ENCODE measurements at places on chromosomes 7 and 10.

DNA sequence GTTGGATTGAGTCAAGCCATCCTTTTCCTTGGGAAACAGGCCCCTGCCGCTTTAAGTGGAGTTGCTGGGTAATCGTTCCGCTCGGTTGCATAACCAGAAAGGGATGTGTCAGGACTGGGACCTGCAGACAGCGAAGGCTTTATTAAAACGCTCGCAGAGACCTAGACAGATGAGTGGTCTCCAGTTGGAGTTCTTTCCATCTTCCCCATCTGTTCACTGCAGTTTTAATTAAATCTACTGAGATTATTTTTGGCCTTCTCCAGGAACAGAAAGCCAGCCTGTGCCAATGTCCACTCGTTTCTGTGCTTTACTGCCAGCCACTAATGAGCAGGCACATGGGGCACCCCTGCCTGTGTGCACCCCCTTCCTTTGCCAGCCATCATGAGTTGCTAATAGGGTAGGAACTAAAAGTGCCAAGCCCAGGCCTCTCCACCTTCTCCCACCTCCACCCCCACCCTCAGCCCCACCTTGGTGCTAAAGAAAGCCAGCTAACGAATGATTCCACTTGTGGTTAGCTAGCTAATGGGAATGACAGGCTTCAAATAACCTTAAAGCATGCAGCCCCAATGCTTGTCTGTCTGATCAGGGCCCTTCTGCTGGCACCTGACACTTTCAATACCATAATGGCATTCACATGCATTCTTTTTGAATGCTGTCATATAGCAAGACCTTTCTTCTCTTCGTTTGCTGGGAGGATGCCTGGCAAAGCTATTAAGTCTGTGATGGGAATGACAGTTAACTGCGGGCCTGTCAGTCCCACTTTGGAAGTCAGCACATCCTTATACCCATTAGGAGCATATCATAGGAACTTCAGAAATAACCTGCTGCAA, 556.8 kb upstream of the GALNT17 start:
- no peak for DNase-seq

DNA sequence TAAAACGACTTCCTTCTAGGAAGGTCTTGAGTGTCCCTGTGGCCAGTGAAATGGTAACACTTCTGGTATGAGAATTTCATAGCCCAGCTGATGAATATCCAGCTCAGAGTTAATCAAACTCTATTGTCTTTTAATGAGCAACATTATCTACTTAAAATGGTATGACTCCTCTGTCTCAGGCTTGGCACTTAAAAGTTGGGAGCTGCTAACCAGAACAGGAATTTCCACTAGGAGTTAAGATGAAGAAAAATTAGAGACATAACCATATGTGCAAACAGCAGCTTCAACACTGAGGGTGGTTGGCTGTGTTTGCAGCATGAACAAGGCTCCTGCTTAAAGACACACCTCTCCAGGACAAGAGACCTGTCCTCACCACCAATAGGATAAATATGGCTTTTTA, 46.8 kb downstream of the CH25H start:
- no peak for DNase-seq

GRCh38 chr10:13536674-13537366, 8.0 kb upstream of the BEND7 start:
- no peak for DNase-seq

- no peak for DNase-seq
These were observed 16.7 kb upstream of the CFAP46 start for GRCh38 chr10:132958883-132959558.

- no peak for DNase-seq
These were observed 94.9 kb downstream of the TMEM130 start for GRCh38 chr7:98774884-98775283.

- DNase-seq: no peak
These were observed 1.8 kb downstream of the EBF3 start for GRCh38 chr10:129962031-129962871.

DNA sequence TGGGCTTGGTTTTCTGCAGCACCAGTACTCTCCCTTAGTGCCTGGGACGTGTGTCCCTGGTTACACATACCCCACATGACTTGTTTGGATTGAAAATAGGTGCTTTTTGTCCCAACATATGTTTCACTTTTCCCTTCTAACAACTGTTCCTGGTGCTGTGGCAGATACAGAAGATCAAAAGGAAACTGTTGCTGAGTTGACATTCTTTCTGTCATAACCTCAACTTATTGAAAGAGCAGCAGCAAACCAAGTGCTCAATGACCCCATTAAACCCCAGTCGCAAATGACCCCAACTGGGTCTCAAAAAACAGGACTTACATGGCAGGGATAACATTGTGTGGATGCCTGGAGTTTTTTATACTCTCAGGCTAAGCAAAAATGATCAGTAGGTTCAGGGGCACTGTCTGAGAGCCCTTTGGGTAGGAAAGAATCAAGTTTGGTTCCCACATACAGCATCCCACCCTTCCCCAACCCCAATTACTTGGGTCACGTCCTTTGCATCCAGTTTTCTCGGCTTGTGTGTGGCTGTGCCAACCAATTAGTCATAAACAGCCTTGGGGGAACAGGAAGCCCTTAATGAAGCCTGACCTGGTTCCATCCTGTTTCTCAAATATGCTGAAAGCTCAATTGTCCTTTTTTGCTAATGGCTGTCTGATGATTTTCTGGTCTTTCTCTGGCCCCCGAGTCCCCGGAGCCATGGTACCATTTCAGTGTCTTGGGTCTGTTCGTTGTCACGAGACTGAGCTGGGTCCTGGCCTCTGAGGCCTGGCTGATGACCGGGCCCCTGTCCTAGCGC, 4.9 kb downstream of the HKDC1 start:
- DNase-seq: no peak

- no peak for DNase-seq
These were observed 89.6 kb downstream of the DNAJB9 start for GRCh38 chr7:108659261-108659660.

DNA sequence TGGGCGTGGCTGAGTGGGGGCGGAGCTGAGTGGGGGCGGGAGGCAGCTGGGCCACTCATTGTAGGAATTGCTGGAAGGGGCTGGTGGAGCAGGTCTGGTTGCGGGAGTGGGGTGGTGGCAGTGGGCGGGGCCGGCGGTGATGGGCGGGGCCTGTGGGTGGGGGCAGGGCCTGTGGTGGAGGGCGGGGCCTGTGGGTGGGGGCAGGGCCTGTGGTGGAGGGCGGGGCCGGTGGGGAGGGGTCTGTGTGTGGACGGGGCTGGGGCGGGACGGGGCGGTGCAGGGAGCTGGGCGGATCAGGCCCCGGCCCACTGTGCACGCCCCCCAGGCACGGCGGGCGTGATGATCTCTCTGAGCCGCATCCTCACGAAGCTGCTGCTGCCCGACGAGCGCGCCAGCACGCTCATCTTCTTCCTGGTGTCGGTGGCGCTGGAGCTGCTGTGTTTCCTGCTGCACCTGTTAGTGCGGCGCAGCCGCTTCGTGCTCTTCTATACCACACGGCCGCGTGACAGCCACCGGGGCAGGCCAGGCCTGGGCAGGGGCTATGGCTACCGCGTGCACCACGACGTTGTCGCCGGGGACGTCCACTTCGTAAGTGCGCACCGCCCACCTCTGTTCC, 14.0 kb downstream of the SLC29A4 start:
- peak; percentile 30 for DNase-seq

GRCh38 chr10:79479283-79479909, 32.9 kb upstream of the EIF5AL1 start:
- DNase-seq: no peak

DNA sequence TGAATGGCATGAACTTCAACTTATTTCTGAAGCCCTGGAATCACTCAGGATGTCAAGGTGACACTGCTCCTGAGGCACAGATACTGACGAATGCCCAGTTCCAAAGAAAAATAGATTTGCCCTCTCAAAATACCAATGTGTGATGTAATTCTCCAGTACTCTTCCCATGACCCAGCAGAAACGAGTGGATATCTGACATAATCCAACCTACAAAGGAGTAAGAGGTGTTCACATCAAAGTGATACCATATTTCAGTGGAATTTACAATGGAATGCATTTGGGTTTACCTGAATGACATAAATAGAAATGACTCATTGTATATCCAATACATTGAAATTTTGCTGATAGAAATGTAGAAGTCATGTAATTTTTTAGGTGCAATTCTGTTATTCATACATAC, 120.9 kb upstream of the ADAM12 start:
- DNase-seq: no peak

GRCh38 chr10:124168991-124169802, 75.8 kb upstream of the CHST15 start:
- no peak for DNase-seq

DNA sequence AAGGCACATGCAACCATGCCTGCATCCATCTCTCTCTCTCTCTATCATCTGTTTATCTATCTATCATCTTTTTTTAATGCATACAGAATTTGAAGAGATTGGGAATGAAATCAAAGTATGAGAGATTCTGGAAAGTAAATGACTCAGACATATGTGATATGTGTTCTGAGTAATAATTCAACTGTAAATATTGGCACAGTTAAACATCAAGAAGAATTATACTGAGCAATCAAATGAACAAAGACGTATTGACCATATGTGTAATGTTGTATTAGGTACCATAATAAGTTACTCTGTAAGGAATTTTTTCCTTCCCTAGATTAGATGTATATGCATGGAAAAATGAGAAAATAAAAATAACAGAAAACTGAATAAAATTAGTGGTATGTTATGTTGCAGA, 108.3 kb downstream of the SUGCT start:
- DNase-seq: no peak

DNA sequence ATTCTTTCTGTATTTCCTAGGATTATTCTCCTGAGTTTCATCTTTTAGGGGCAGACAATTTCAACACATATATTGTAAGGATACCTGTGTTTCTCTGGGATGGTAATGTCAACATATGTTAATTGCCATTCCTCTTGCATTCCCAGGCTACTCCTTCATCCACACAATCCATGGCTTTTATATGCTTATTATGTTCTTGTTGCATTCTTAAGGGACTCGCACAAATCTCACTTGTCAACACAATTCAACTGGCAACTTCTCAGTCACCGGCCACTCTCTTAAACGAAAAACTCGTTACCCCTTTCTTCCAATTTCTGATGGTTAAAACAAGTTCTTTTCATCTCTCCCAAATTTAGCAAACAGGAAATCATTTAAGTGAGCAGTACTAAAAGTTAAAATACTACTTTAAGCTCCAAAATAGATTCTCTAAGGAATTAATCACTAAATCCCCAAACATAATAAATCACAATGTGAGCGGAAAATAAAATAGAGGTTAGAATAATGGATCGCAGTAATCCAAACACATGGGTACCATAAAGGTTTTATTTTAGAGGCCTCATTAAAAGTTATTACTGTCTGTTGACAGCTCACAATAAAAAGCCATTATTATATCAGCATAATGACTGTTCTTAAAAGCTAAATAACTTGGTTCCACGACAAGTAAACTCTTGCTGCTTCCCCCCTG, 223.2 kb downstream of the ELMO1 start:
- DNase-seq: no peak

DNA sequence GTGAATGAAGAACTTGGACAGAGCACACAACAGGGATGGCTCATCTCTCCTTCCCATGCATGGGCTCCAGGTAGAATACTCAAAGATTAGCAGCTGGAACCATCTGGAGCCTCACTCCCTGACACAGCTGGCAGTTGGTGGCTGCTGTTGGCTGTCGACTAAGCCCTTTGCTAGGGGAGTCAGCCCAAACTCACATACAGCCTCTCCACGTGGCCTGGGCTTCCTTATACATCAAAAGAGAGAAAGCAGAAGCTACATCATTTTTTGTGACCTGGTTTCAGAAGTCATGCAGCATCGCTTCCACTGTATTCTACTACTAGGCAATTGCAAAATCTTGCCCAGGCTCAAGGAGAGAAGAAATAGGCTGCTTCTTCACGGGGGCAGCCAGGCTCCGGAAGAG, 24.4 kb downstream of the ASNS start:
- DNase-seq: no peak

DNA sequence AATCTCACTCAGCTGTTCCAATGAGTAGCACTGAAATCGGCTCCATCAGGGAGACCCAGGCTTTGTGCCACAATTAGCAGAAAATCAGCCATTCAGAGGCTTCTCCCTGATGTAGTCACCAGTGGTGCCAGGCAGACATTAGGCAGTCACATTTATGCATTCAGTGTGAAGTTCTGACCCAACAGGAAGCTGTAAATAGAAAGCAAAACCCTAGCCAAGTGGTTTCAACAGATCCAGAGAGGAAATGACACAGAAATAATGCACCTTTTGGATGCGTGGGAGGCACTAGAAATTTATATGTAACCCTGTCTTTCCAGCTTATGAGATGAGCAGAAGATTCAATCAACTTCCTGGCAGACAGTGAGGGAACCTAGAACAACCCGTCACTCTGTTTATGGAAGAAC, 186.4 kb downstream of the PDE1C start:
- DNase-seq: no peak

- no peak for DNase-seq
These were observed 645 bp upstream of the COPG2 start for GRCh38 chr7:130669085-130669700.

DNA sequence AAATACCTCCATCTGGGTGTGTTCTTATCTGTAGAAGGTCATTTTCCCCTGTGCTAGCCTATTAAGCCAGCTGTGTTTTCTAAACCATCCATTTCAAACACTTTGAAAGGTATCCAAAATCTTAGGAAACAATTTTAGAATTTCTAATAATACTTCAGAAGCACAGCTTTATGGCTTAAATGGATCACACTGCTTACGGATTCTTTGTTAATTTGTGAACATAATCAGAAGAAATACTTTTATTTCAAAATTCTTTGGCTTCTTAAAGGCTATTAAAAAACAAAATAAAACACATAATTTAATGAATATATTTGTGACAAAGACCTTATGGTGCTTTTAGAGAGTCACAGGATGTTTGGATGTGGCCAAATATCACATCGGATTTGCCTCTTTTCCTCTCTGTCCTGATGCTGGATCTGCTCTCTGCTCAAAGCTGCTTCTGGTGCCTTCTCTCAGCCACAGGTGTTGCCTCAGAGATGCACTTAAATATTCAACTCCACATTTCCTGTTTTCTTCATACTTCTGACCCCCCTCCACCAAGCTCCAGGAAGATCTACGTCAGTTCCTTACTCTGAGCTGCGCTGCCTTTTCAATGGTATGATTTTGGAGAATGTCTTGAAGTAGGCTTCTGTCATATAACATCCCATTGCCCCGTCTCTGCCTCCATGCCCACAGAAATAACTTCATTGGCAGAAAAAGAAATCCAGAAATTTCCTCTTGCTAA, 230.6 kb downstream of the MLLT10 start:
- no peak for DNase-seq

DNA sequence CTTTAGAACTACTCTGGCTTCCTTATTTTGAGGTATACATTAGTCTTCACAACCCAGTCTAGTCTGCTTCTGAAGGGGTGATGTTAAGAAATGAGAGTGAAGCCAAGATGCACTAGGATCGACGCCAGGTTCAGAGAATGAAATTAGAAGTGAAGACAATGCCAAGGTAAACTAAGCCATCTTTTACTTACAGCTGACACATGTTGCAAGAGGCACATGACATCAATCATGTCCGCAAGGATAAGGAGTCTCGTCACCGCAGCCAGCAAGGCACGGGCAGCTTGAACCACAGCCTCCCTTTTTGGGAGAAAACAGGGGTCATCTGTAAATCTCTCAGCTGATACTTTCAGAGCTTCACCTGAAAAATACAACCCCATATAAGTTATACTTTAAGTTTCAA, 156.7 kb downstream of the CTNNA3 start:
- no peak for DNase-seq

GRCh38 chr7:46549892-46550639, 629.0 kb upstream of the IGFBP3 start:
- no peak for DNase-seq
